ENCODE measurements at places on chromosomes 6 and 20.

DNA sequence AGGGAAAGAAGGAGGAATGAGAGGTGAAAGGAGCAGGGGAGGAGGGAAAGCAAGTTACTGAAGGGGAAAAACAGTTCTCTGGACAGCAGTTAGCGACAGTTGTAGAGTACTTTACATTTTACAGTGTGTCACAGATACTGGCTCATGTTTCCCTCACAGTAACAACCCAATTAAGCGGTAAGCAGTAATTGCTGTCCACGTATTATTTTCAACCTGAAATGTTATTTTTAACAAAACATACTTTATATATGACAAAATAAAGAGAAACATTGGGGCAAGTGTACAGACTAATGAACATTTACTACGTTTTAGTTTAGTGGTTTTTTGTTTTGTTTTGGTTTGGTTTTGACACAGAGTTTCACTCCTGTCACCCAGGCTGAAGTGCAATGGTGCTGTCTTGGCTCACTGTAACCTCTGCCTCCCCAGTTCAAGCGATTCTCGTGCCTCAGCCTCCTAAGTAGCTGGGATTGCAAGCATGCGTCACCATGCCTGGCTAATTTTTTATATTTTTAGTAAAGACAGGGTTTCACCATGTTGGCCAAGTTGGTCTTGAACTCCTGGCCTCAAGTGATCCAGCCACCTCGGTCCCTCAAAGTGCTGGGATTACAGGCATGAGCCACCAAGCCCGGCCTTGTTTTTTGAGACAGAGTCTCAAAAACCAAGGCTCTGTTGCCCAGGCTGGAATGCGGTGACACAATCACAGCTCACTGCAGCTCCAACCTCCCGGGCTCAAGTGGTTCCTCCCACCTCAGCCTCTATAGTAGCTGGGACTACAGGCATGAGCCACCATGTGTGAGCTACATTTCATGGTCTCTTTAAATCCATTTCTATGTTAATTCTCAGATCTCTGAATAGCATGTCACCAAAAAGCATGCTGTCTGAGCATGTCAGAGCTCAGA, 22.6 kb upstream of the BTN3A2 start:
- no peak for DNase-seq

- no peak for DNase-seq
These were observed 802 bp downstream of the HDGFL1 start for GRCh38 chr6:22570185-22570551.

- DNase-seq: no peak
These were observed 37.6 kb downstream of the GSTA2 start for GRCh38 chr6:52725535-52726192.

- DNase-seq: no peak
These were observed 41.8 kb downstream of the NCOA7 start for GRCh38 chr6:125832391-125833117.

- DNase-seq: no peak
These were observed 16.8 kb upstream of the EEF1A1 start for GRCh38 chr6:73537677-73538076.

DNA sequence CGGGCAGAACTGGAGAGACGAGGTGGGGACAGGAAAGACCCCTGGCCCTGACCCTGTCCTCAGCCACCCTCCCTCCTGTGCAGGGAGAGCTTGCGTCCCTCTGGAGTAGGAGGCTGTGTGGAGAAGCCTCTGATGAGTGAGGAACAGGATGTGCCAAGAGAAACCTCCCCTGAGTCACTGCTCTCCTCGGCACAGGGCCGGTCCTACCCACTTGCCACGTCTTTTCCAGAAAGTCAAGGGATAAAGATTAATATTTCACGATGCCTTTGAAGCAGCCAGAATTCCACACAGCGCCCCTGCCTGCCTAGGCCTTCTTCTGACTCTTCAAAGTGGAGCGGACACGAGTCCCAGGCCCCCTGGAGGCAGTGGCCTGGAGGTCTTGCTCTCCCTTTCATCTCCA, 34.9 kb upstream of the THBS2 start:
- DNase-seq: no peak
